Stimulated activated CD8-positive, alpha-beta memory T cell treated with anti-CD3 and anti-CD28 coated beads, Interleukin-2, amount 100 ng/mL, for 1 hour (primary cell): ENCODE measurements at places on chromosomes 6 and 20.

GRCh38 chr20:32378461-32378860 is 20.3 kb downstream of the ASXL1 start:
- DNase-seq, result no peak

GRCh38 chr20:2080532-2081224 is 20.9 kb upstream of the STK35 start:
- no peak for DNase-seq

DNA sequence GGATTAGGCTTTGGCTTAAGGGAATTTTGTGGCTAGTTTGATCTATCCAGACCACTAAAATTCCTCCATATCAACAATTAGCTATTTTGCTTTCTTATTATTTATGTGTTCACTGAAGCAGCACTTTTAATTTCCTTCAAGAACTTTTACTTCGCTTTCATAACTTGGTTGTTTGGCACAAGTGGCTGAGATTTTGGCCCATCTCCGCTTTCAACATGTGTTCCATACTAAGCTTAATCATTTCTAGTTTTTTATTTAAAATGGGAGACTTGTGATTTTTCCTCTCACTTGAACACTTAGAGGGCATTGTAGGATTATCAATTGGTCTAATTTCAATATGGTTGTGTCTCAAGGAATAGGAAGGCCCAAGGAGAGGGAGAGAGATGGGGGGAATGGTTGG is 102.4 kb upstream of the HSF2 start:
- no peak for DNase-seq

- no peak for DNase-seq
Observed at GRCh38 chr20:44649126-44649525, 2.4 kb downstream of the ADA start.

GRCh38 chr20:36197271-36197670 is 39.0 kb upstream of the AAR2 start:
- DNase-seq, result no peak

DNA sequence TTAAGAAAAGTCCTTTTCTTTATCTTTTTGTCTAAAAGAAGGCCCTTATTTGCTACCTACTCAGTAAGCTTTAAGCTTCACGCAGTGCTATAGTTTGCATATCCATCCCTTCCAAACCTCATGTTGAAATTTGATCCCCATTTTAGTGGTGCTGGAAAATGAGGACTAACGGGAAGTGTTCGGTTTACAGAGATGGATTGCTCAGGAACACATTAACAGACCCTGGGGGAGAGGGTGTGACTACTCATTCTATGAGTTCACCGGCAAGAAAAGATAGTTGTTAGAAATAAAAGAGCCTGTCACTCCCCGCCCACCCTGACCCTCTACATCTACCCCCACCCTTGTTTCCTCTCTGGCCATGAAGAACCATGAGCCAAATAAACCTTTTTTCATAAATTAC is 546.2 kb downstream of the MEI4 start:
- DNase-seq, result no peak

- no peak for DNase-seq
Observed at GRCh38 chr6:52975580-52975979, 19.5 kb downstream of the GSTA4 start.

GRCh38 chr6:46628498-46628897 is 24.1 kb downstream of the CYP39A1 start:
- DNase-seq, result no peak

DNA sequence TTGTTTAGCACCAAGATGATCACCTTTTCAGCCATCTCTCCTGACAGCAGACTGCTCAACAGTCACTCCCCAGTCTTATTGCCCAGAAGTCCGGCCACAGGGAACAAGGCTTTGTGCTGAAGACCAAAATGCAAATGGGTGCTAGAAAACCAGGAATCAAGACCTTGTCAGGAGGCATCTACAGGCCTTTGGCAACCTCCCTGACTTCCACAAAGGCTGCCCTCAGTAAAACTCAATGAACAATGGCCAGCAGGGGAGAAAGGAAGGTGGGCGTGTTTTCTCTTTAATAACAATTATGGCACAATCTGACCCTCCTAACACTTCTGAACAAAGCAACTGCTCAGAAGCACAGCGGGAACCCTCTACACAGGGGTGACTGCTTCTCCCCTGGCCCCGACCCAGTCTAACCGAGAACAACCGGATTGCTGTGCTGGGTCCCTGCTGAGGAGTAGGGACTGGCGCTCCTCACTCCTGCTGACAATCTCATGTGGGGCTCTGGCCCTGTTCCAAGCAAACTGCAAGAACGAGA is 41.6 kb downstream of the PLCG1 start:
- DNase-seq, result no peak

GRCh38 chr6:148414836-148415235 is 72.2 kb downstream of the SASH1 start:
- no peak for DNase-seq

- no peak for DNase-seq
Observed at GRCh38 chr6:13390658-13391057, 62.3 kb upstream of the TBC1D7 start.

DNA sequence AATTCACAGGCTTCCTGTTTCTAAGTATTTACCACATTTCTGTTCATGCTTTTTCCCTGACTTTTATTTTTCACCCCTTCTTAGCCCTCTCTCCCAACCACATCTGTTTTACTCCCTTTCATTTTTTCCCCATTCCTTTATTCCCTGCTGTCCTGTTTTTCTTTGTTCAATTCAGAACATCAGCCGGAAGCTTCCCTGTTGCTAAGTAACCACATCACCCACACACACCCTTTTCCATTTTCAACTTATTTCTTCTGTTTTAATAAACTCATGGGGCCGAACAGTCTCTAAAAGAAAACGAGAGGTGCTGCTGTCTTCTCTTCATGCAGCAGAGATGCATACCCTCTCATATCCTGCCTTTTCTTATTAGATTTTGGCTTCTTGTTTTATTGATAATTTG is 53.5 kb upstream of the CEP85L start:
- no peak for DNase-seq

DNA sequence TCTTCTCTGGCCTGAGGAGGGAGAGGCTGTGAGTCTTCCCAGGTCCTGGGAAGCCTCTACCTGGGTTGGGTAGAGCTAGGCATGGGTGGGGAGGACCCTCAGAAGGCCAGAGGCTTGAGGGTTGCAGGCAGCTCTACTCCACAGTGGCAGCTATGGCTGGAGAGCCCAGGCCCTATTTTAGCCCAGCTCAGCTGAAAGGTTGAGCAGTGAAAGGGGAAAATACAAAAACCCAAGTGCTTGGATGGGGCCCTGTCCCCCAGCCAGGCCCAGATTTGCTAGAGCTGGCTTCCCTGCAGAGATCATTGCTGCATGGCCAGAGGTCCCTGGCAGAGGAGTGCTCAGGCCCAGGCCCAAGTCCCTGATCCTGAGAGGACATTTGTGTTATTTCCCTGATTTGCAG is 45.7 kb downstream of the SUN5 start:
- no peak for DNase-seq

DNA sequence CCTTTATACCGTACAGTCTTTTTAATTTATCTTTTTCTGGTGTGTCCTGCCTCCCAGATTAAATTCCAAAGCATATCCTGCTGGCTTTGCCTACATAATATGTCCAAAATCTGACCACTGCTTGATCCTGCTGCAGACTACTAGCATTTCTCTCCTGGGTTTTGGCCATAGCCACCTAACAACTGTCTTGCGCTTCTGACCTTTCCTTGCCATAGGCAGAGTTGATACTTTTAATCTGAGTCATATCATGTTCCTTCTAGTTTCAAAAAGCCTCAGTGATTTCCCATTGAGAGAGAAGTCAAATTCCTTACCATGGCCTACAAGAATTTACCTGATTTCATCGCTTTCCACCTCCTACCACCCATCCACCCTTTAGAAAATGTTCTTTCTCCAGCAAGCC is 104.8 kb downstream of the BCKDHB start:
- no peak for DNase-seq

DNA sequence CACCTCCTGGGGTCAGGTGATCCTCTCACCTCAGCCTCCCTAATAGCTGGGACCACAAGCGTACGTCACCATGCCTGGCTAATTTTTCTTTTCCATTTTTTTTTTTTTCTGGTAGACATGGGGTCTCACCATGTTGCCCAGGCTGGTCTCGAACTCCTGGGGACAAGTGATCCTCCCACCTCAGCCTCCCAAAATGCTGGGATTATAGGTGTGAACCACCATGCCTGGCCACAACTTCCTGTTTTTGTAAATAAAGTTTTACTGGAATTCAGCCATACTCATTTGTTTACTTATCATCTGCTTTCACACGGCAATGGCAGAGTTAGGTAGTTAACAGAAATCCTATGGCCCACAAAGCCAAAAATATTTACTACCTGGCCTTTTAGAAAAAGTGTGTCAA is 7.8 kb upstream of the RUNX2 start:
- DNase-seq, result no peak

GRCh38 chr20:24668791-24669190 is 199.4 kb downstream of the SYNDIG1 start:
- no peak for DNase-seq

GRCh38 chr20:59925359-59925758 is 8.1 kb downstream of the SYCP2 start:
- no peak for DNase-seq

DNA sequence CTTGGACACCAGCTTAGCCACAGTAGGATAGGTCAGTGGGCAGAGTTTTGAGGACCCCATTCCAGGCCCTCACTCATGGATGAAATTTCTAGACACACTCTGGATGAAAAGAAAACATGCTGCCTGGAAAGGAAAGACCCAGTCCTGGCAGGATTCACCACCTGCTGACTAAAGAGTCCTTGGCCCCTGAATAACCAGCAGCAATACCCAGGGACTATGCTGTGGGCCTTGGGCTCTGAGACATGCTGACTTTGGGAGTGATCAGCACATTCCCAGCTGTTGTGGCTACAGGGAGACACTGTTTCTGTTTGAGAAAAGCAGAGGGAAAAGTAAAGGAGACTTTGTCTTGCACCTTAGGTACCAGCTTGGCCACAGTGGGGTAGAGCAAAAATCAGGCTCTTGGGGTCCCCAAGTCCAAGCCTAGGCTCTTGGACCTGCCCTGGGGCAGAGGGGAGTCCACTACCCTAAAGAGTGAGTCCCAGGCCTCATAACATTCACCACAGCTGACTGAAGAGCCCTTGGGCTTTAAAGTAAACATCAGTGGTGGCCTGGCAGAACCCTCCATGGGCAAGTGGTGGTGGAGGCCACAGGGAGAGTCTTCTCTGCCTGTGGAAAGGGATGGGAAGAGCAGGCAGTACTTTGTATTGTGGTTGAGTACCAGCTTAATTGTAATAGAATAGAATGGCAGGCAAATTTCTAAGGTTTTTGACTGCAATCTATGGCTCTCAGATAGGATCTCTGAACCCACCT is 516.8 kb downstream of the BCKDHB start:
- no peak for DNase-seq

DNA sequence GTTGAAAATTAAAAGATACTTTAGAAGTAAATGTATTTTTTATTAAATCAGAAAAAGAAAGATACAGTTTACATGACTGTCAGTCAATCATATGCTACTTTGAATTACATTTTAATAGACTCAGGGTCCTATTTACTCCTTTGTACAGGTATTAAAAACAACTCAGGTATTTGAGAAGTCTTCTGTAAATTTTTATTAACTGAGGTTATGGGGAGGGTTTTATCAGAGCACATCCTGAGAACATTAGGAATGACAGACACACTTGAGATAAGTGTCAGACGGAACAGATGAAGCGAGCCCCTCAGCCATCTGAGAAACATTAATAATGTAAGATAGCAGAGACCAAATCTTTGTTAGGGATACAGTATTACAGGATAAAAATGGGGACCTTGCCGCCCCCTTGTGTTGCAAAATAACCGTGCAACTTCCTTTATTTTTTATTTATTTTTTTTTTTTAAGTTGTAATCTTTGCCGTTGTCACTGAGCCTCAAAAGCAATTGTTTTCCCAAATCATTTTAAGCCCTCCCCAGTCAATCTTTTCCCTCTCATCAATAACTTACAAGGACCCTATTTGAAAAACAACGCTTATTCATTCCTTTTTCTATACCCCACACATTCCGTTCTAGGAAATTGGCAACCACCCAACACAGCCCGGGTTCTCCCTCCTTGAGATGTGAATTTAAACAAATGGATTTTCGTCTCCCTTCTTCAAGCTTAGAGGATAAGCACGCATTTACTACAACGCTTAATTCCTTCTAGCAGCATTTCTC is 126.7 kb downstream of the BCAS1 start:
- DNase-seq, result no peak
